Spleen (tissue), 13 donors: ENCODE measurements at places on chromosomes 6 and 20. TPM values are rescaled to one million over a fixed set of nuclear protein-coding genes. Genes with fewer than 3 reads are reported as not detected.

MCCD1 gene
- polyA plus RNA-seq: not detected

PCED1A gene
- polyA plus RNA-seq: 137 TPM

CAPN11 gene
- polyA plus RNA-seq: 0.17 TPM

EEF1A2 gene
- polyA plus RNA-seq: 0.57 TPM

C6orf141 gene
- not detected for polyA plus RNA-seq
